Stimulated activated CD4-positive, alpha-beta T cell treated with anti-CD3 and anti-CD28 coated beads, Interleukin-4, amount 100 ng/mL, for 4 hours (primary cell): ENCODE measurements at places on chromosomes 4 and X.

- no peak for DNase-seq
These were observed 11.9 kb upstream of the MAB21L2 start for GRCh38 chr4:150569998-150570535.

GRCh38 chr4:8378101-8378724 lies 62.3 kb downstream of the ACOX3 start:
- DNase-seq: no peak

DNA sequence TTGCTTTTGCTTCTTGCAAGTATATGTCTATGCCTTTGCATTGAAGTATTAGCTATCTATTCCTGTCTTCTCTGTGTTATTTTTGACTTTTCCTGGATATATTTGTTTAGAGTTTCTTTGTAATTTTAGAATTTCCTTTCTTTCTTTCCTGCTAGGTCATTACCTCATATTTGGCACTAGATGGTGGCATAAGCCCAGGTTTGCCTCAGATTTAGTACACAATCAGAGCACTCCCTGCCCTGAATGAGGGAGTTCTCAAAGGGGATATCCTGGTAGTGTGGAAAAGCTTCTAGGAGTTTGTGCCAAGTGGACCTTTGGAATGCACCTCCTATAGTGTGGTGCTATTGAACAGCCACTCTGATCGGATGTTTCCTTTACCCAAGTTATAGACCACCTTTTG lies 181.6 kb downstream of the UGT8 start:
- DNase-seq: no peak

DNA sequence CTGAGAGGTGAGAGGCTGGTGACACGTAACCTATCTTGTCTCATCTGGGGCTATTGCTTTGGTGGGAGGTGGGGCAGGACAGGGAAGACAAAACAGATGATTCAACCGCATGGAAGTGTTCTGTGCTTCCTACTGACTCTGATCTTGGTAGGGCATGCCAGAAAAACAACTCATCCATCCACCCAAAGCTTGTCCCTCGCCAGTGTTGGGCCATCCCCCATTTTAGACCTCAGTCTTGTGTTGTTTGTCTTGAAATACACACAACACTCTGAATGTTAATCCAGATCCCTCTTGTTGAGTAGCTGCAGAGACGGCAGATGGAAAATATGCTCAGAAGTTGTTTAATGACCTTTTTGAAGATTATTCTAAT lies 377 bp downstream of the CHRNA9 start:
- no peak for DNase-seq

DNA sequence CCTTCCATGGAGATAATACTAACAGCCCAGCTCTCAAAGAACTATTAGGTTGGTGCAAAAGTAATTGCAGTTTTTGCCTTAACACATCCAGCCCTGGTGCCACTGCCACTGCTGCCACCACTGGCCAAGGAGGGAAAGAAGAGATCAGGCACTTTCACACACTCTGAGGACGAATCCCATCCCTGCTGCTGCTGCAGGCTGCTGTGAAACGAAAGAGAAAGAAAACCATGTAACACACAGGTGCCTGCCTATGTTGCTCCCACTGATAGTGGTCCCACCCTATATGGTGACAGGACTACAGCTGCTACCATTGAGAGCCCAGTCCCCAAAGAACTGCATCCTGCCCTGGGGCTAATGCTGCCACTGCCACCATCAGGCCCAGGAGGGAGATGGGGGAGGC lies 35.1 kb downstream of the TMLHE start:
- peak; percentile 0 for DNase-seq

DNA sequence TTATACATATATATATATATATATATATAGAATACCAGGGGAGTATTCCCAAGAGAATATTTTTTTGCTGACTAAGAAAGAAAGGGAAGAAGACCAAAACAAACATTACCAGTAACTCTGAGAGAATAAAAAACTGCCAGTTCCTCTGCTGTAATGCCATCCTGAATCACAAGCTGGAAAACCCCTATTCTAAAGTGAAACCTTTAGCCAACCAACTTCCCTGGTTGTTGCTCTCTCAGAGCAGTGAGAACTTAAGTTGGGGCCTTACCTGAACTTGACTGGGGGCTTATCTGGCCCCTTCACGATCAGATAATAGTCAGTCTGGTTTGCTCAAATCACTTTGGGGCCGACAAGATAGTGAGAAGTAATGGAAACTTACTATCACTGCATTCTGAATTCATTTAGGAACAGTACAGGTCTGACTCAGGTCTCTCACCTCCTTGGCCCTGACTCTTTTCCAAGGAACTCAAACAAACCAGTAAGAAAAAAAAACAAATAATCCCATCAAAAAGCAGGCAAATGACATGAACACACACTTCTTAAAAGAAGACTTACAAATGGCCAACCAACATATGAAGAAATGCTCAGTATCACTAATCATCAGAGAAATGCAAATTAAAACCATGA lies 62.5 kb downstream of the CD40LG start:
- DNase-seq: no peak

DNA sequence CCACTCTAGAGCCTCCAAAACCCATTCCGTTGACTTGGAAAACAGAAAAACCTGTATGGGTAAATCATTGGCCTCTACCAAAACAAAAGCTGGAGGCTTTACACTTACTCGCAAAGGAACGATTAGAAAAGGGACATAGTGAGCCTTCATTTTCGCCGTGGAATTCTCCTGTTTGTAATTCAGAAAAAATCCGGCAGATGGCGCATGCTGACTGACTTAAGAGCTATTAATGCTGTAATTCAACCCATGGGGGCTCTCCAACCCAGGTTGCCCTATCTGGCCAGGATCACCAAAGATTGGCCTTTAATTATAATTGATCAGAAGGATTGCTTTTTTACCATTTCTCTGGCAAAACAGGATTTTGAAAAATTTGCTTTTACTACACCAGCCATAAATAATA lies 60.8 kb downstream of the ZNF732 start:
- DNase-seq: peak; percentile 30

DNA sequence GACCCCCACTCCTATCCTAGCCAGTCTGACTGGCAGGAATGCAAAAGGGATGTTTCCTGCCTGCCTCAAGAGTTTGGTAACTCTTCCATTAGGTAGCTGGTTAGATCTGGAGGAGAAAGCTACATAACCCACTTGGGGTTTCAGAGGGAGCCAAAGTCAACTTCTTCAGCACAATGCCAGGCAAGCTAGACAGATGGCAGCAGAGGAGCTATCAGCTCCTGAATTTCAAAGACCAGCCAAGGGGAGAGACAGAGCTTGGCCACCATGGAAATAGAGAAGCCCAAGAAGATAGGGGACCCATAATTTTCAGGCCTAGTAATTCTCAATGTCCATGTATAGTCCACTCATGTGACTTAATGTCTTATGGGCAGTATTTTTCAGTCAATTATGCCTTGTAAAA lies 56.4 kb downstream of the PGRMC1 start:
- DNase-seq: no peak

GRCh38 chrX:94676285-94676684 lies 1002.3 kb downstream of the FAM133A start:
- DNase-seq: no peak

DNA sequence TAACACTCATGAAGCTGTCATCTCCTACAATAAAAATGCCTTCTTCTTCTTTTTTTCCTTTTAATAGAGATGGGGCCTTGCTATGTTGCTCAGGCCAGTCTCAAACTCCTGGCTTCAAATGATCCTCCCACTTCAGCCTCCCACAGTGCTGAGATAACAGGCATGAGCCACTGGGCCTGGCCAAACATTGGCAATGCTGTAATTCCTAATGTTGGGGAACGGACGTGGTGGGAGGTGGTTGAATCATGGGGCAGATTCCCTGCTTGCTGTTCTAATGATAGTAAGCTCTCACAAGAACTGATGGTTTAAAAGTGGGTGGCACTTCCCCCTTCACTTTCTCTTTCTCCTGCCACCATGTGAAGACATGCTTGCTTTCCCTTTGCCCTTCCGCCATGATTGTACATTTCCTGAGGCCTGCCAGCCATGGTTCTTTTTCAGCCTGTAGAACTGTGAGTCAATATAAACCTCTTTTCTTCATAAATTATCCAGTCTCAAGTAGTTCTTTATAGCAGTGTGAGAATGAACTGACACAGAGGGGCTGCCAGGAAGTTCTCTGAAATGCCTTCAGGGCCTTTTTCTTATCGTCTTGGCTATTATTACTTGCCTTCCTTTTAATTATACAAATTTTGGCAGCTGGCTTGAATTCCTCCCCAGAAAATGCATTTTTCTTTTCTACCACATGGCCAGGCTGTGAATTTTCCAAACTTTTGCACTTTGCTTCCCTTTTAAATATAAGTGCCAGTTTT lies 93.0 kb downstream of the CENPC start:
- DNase-seq: no peak

- DNase-seq: no peak
These were observed 38.2 kb downstream of the HPGDS start for GRCh38 chr4:94304365-94304971.

GRCh38 chr4:7912826-7913225 lies 26.8 kb downstream of the AFAP1 start:
- no peak for DNase-seq

DNA sequence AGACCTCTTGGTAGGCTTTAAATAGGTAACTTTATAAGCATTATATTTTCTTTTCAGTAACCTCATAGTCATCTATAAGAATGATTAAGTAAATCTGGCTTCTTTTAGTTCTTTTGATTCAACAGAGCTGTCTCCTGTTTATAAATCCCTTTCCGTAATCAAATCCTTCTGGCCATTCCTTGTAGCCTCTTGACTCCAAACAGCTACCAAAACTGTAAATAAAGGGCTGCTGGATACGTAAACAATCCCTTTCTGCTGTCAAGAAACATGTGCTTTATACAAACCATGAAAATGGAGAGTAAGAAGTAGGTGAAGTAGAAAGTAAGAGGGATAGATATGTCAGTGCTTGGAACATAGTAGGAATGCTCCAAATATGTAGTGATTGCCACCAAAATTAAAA lies 183.2 kb upstream of the CASK start:
- DNase-seq: no peak

DNA sequence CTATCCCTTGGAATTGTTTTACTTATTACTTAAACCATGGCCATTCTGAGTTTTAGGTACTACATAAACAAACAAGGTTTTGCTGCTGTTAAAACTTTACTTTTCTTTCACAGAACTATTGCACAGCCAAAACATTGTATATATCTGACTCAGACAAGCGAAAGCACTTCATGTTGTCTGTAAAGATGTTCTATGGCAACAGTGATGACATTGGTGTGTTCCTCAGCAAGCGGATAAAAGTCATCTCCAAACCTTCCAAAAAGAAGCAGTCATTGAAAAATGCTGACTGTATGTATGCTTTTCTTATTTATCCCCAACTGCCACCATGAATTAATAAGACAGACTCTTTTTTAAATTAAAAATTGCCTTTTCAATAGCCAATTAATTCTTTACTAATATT lies 69.8 kb downstream of the CCKAR start:
- DNase-seq: no peak

GRCh38 chrX:50456712-50457484 lies 13.7 kb downstream of the DGKK start:
- DNase-seq: no peak

DNA sequence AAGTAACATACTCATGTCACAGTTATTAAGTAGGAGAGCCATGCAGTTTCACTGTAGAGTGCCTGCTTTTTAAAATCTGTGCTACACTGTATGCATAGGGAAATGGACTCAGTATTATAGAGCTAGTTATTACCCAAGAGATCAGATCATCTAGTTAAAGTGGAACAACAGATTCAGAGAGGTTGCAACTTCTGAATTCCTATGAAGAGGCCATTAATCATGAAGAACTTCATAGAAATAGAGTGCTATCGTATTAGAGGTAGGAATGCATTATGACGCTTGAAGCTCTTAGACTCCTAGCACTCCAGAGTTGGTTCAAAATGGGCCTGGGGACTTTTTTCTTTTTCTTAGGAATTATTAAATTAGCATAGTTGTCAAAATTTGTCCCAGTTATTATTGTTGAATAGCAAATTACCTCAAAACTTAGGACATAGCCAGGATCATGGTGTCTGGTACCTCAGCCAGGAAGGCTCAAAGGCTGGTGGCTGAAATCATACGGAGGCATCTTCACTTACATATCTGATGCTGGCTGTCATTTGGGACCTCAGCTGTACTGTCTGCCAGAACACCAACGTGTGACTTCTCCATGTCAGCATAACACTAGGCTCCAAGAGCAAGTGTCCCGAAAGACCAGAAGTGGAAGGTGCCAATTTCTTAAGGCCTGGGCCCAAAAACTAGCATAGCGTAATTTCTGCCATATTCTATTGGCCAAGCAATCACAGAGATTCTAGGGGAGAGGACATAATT lies 125.7 kb downstream of the STAG2 start:
- no peak for DNase-seq

GRCh38 chr4:89447543-89447942 lies 139.9 kb upstream of the GPRIN3 start:
- DNase-seq: no peak

- no peak for DNase-seq
These were observed 4.6 kb downstream of the SLC38A5 start for GRCh38 chrX:48465336-48465933.

DNA sequence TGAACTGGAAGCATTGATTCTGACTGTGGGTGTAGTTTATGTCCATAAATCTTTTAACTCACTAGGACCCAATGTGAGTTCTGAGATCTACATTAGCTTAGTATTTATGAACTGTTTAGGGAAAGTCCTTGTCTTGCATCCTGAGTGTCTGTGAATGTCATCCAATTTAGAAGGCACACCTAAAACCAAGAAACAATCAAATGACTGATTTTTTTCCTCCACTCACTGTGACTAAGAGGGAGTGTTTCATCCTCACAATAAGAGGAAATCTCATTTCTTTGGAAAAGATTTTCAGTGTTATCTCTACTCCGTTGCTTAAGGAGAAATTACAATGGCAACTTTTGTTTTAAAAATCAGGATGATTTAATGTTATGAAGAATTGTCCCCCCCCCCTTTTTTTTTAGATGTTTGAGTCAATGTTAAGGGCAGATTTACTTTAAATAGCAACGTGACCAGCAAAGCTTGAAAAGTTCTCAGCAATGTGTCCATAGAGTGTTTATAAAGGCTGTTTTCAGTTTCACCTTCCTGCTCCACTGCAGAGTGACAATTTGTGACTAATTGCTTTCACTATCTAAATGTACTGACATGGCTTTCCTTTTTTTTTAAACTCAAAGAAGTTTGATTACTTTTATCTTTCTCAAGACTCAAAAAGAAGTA lies 173.0 kb downstream of the SPCS3 start:
- no peak for DNase-seq

- no peak for DNase-seq
These were observed 249.2 kb upstream of the RPS6KA3 start for GRCh38 chrX:20515841-20516461.

DNA sequence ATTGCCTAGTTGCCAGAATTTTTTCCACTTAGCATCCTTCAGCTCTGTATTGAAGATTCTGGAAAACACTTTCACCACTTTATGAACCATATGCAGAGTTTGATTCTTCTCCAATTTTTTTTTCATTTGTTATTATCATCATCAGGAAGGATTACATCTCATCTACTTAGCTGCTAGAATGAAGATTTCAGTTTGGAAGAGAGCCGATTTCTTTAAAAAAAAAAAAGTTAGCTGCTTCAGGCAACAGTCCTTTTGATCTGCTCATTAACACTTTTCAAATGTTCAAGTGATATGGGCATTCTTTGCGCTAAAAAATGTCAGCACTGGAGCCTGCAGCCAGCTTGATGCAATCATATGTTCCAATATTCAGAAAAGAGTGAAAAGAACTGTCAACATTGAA lies 76.2 kb downstream of the ANTXR2 start:
- no peak for DNase-seq
